ENCODE measurements at places on chromosomes 13 and 19. TPM values are rescaled to one million over a fixed set of nuclear protein-coding genes. Genes with fewer than 3 reads are reported as not detected.

CARD8 gene
- 17.5 TPM for total RNA-seq

CEACAM5 gene
- total RNA-seq: not detected

SAE1 gene
- 172 TPM for total RNA-seq

CYSLTR2 gene
- not detected for total RNA-seq

NLRP11 gene
- total RNA-seq: 0.75 TPM

ZNF554 gene
- 2.1 TPM for total RNA-seq

CFAP97D2 gene
- not detected for total RNA-seq

NLRP4 gene
- total RNA-seq: 0.11 TPM

ADM5 gene
- 11.6 TPM for total RNA-seq

KLF12 gene
- 5.7 TPM for total RNA-seq

KIR3DL2 gene
- not detected for total RNA-seq

CRX gene
- not detected for total RNA-seq

DNAAF3 gene
- 2.6 TPM for total RNA-seq

F7 gene
- not detected for total RNA-seq

ACTMAP gene
- 2.2 TPM for total RNA-seq

VSIG10L gene
- 1.4 TPM for total RNA-seq

GJB2 gene
- not detected for total RNA-seq

EDDM13 gene
- total RNA-seq: not detected

TMEM38A gene
- total RNA-seq: 4.7 TPM

ZNF296 gene
- 0.82 TPM for total RNA-seq

PABPC3 gene
- 0.04 TPM for total RNA-seq

SELENOV gene
- not detected for total RNA-seq

IGFL1 gene
- not detected for total RNA-seq

C1QTNF9B gene
- total RNA-seq: not detected

MIA gene
- 533 TPM for total RNA-seq

INSL3 gene
- not detected for total RNA-seq

STOML3 gene
- total RNA-seq: 0.13 TPM

MADCAM1 gene
- 0.08 TPM for total RNA-seq

TBXA2R gene
- total RNA-seq: 0.32 TPM

ZNF738 gene
- 21.9 TPM for total RNA-seq

TNFAIP8L1 gene
- total RNA-seq: 5.2 TPM

ZNF574 gene
- 15.3 TPM for total RNA-seq

PGLYRP2 gene
- total RNA-seq: not detected

SPTBN4 gene
- total RNA-seq: 0.27 TPM

LINGO3 gene
- total RNA-seq: 0.23 TPM

UPK1A gene
- not detected for total RNA-seq

FFAR3 gene
- not detected for total RNA-seq
